ENCODE measurements at places on chromosomes 11 and 22.

DNA sequence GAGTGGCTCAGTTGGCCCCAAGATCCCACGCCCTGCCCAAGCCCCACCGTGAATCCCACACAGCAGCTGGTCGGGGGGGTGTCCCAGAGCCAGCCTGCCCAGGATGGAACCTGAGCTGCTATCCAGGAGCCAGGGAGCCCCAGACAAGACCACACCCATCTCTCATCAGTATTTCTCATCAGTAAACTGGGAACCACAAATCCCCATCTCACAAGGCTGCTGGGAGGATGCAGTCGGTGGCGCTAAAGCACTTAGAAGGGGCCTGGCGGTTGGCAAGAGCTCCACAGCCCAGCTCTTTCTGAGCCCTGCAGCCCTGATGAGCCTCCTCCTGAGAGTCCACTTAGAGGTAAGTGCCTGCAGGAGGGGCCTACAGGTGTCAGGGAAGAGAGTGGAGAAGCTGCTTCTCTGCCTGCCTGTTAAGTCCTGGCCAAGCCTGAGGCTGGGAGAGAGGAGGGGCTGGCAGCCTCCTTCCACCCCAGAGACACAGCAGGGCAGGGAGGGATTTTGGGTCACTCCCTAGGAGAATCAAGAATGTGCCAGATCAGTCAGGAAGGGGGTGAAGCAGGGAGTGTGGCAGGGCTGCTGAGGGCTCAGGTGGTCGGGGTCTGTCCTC is 6.1 kb downstream of the FADS3 start:
- no peak for DNase-seq

DNA sequence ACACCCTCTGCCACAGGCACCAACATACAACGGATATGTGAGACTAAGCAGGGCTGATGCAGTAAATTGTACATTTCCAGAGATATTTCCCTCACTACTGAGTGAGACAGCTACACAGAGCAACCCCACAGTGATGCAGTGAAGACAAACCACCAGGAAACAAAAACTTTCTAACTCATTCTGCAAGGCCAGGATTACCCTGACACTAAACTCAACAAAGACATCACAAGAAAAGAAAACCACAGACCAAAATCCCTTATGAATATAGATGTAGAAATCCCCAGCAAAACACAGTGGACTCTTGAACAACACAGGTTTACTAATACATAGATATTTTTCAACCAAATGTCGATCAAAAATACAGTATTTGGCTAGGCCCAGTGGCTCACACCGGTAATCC is 1.5 kb upstream of the SLC7A4 start:
- DNase-seq: no peak

DNA sequence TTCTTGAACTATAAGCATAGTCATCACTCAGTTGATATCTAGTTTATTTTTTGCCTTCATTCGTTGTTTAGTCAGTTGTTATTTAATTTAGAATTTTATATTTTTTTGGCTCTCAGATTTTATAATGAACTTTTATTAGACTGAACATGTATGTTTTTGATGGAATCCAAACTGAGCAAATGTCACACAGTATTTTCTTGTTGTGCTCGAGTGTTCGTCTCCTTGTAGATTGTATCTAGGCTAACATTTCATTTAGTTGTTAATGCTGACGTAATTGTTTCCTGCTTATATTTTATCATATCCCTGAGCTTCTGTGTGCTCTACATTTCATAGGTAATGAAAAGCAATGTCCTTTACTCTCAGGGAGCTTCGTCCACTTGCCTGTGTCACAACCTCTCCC is 286.2 kb downstream of the TMEM135 start:
- no peak for DNase-seq

- DNase-seq: no peak
Measured at GRCh38 chr22:50535113-50535512, 5.3 kb upstream of the TYMP start.

DNA sequence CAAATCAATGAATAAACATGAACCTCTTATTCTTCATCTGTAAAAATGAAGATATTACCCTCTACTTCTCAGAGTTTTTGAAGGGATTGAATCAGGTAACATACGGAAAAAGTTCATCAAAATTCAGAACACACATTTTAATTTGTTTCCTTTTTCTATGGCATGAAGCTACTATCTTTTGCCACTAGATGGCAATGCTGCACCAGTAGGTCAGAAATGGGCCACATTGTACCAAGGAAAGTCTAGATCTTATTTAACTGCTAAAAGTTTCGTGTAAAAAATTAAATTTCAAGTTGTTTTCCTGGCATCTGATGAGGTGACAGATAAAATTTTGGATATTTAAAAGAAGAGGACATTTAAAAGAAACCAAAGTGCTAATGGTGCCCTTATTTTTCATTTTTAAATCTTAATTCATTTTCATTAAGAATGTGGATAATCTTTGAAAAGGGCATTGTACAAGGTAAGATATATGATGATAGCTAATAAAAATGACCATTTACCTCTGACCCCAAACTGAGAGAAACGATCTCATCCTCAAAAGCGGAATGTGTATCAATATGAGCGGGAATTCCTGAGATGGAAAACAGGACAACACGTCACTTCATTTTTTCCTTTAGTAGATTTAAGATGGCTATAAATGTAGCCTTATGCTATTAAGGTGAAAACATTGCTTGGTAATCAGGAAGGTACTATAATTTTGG is 16.1 kb downstream of the ALKBH8 start:
- no peak for DNase-seq

GRCh38 chr11:83827940-83828554 is 541.9 kb upstream of the CCDC90B start:
- DNase-seq: no peak

DNA sequence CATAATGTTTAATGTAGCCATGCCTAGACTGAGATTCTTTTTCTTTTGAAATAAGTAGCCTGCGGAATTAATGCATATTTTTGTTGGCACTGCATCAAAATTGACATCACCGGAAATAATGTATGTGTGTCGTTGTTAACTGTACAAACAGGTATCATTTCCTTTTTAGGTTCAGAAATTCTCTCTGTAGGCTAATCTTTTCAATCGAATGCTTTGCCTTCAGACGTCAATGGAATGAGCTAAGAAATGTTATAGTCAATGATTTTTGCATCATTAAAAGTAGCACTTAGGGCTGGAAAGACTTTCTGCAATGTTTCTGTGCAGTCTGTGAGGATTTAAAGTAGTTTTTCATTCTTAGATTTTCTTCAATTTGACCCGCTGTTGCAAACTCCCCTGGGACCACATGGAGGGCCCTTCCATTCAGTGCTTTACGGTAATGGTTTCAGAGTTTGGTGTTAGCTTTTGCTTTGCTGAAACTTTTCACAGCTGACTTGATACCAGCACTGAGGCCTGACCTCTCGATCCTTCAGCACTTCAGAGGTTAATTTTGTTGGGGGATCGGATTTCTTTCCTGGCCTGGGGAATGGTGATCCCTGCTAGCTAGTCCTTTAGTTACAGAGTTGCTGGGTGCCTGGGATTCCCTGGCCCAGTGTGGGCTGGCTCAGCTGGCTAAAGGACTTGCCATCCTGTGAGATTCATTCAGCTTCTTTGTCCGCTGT is 137.8 kb downstream of the DBX1 start:
- DNase-seq: no peak

All from activated effector memory CD4-positive, alpha-beta T cell treated with Interleukin-2 at 50 U/mL for 16 hours (primary cell).